Amniotic epithelial cell (primary cell): ENCODE measurements at places on chromosomes 2 and 18.

GRCh38 chr2:238114851-238115660 lies 14.9 kb downstream of the ESPNL start:
- no peak for DNase-seq

DNA sequence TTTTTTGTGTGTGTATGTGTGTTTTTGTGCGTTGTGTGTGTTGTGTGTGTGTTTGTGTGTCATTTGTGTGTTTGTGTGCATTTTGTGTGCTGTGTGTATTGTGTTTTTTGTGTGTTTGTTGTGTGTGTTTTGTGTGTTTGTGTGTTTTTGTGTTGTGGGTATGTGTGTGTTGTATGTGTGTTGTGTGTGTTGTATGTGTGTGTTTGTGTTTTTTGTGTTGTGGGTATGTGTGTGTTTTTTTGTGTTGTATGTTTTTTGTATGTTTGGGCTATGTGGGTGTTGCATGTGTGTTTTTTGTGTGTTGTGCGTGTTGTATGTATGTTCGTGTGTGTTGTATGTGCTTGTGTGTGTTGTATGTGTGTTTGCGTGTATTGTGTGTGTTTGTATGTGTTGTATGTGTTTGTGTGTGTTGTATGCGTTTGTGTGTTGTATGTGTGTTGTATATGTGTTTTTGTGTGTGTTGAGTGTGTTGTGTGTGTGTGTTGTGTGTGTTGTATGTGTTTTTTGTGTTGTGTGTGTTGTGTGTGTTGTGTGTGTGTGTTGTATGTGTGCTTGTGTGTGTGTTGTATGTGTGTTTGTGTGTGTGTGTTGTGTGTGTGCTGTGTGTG lies 275.3 kb downstream of the HRH4 start:
- no peak for DNase-seq

DNA sequence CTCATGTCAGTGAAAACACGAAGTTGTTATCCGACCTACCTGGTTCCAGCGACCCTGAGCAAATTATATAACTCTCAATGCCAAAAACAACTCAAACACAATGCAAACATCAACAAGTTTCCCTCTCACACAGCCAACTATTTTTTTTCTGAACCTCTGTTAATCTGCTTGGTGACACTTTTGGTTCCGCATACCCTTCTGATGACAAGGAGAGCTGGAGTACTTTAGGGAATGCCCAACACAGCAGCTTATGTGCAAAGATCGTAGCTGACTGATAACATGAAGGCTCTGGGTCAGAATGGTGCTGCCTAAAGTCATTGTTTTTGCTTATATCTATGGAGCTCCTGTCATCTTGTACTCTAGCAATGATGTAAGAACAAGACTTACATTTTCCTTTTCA lies 72.7 kb upstream of the CCDC68 start:
- no peak for DNase-seq

GRCh38 chr18:79937103-79937860 lies 14.2 kb downstream of the SLC66A2 start:
- DNase-seq: no peak

DNA sequence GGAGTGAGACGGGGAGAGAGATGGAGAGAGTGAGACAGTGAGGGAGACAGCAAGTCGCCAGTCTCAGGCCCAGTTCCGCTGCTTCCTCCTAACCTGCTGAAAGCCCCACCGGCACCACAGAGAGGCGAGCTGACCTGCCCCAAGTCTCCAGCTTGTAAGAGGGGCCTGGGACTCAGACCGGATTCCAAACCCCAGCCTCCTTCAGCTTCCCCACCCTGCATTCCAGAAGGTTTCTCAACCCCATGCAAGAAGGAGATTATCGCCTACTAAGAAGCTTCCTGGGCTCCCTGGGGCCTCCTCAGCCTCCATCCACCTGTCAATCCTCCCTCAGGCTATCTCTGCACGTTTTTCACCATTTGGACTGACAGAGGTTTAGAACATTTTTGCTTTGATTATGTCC lies 173.1 kb upstream of the RAB6C start:
- DNase-seq: no peak

GRCh38 chr2:226993171-226993570 lies 157.3 kb downstream of the RHBDD1 start:
- DNase-seq: no peak

- DNase-seq: no peak
Measured at GRCh38 chr2:141242008-141242407, 888.8 kb downstream of the LRP1B start.

DNA sequence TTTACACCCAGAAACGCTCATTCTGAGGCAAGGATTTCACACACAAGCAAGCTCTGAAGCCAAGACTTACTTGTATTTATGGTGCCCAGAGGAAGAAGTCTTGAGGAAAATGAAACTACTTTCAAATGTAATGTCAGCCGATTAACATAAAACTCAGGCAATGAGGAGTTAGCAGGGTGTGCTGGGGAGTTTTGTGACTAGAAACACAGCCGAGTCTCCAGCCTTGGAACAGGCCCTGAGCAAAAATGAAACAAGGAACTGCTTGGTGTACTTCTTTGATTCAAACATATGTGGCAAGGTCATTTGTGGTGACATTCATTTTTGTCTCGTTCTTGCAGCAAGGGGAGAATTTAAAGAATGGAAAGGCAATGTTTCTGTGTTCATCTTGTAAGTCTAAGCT lies 4.5 kb downstream of the DYTN start:
- no peak for DNase-seq

GRCh38 chr2:6423944-6424343 lies 441.8 kb downstream of the CMPK2 start:
- no peak for DNase-seq

DNA sequence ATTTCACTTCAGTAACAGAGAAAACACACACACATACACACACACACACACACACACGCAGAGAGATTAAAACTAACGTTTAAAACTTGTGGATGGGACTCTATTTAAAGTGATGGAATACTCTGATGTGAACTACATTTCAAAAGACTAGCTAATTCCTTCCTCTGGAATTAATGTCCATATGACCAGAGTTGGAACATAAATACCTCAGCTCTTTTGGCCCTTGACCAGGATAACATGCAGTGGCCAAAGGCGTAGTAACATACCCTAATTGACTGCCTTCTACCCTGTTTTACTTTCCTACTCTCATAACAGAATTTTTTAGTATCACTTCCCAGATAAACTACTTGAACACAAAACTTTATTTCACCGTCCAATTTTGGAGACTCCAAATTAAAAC lies 671.3 kb upstream of the CHAC2 start:
- no peak for DNase-seq

- DNase-seq: no peak
Measured at GRCh38 chr2:232369126-232369951, 9.2 kb upstream of the ALPP start.

DNA sequence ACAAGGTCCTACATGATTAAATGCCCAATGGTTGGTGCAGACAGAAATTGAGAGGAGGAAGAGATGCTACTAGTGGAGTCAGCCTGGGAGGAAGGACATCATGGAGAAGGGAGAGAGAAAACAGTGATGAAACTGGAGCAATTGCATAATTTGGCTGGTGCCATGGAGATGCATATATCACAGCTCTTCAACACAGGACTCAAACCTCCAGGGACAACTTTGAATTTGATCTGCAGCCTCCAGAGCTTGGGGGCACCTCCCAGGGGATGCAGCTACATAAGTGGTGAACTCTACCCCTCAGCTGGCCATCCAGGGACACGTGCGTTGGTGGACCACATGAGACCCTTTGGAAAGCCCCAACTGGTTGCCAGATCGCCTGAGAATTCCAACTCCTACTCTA lies 80.4 kb downstream of the CTAGE1 start:
- DNase-seq: peak; percentile 80

DNA sequence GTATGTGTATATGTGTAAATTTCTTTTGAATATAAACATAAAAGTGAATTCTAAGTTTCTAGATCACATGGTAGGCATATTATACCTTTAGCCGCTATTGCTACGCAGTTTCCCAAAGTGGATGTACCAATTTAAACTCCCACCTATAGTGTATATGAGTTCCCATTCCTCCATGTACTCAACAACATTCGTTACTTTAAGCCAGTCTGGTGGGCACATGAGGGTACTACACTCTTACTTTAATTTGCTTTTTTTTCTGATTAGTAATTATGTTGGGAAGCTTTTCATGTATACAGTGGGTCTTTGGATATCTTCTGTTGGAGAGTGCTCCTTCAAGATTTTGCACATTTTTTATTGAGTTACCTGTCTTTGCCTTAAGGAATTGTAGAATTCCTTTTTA lies 683.8 kb downstream of the ERBB4 start:
- no peak for DNase-seq

- peak; percentile 25 for DNase-seq
Measured at GRCh38 chr2:29314816-29315571, 199.8 kb downstream of the CLIP4 start.

DNA sequence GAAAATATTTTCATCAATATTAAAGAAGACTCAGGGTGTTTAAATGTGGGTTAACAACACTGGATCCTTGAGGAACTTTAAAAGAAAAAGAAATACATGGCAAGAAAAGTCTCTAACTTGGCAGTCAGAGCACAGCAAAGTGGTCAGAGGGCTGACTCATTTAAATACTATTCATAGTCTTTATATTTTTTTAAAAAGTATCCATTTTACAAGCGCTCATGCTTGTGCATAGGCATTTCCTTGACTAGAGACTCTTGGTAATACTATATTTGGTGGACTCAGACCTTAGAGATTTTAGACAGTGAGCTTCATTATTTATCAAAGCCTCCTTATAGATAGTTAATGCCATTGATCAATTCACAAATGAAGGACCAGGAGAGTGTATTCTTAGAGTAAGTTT lies 110.2 kb downstream of the ABCA12 start:
- no peak for DNase-seq

- no peak for DNase-seq
Measured at GRCh38 chr2:20917287-20917660, 94.4 kb upstream of the LDAH start.

DNA sequence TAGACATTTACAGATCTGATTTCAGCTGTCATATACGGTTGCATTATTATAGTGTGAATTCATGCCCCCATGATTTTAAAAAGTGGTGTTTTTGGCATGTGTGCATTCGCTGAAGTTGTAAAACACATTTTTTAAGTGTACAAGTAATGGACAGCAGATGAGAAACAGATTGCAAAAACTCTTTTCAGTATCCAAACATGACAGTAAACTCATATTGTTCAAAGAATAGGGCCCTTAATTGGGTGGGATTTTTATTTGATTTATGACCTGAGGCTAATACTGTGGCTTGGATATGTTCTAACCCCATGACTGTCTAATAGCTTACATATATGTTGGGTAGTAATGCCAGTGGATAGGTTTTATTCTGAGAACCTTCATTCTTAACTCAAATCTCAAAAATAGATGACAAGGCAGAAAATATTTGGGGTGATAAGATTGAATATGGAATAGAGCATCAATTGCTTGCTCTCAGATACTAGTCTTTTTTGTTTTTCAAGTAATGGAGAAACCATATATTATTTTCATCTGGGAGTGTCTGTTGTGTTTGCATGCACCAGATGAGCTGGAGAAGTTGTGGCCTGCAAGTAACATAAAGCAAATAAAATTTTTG lies 118.6 kb downstream of the PARD3B start:
- no peak for DNase-seq

GRCh38 chr2:187991389-187991788 lies 300.3 kb upstream of the GULP1 start:
- DNase-seq: no peak

GRCh38 chr2:216369821-216370220 lies 2.5 kb downstream of the MARCHF4 start:
- no peak for DNase-seq

DNA sequence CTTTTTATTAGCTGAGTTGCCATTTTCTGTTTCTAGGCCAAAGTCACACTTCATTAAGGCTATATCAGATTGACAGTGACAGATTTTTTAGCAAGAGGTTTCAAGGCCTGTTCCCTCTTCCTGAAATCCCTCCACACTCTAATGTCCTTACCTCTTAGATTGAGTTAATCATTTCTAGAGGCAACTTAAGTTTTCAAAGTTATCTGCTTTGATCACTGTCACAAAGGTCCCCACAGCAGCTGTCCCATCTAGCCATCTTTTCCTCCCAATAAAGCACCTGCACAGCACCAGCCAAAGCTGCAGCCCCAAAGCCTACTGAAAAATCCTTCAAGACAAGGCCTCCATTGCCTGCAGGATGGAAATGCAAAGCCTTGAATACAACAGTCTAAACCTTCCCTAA lies 13.4 kb downstream of the AMMECR1L start:
- DNase-seq: no peak

DNA sequence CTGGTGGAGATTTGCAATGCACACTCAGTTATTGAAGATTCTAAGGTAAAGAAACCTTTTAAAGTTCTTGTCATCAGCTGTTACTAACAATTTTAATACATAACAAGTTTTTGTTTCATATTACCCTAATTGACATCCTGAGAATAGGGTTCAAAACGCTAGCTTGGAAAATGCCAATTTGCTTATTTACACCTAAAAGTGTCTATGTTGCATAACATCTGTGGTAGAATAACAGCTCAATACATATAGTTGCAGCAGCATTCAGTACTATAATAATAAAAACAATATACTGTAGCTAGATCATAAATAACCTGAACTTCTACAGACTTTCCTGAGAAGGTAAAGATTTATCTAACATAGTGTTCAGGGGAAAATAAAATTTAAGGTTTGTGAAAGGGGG lies 219.0 kb downstream of the OSR1 start:
- DNase-seq: no peak

DNA sequence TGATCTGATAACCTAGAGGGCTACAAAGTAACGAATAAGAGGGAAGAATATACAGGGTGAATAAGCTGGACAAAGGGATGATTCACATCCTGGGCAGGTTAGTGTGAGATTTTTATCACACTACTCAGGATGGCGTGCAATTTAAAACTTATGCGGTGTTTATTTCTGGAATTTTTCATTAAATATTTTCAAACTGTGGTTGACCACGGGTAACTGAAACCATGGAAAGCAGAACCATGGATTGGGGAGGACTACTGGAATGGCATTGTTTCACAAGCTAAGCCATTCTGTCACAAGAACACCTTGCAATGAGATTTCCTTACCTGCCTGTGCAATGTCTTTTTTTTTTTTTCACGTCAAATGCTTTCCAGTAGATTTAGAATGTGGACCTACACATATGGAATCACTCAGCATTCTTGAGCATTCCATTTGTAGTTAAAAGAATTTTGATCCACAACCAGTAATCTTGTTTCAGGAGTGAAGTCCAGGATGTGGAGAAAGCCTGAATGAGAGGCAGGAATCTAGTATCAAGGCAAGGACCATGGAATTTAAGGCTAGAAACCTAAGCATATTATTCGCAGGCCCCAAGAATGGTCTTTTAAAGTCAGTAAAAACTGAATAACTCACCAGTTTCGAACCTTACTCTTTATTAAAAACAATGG lies 8.0 kb upstream of the CDK15 start:
- DNase-seq: peak; percentile 87

DNA sequence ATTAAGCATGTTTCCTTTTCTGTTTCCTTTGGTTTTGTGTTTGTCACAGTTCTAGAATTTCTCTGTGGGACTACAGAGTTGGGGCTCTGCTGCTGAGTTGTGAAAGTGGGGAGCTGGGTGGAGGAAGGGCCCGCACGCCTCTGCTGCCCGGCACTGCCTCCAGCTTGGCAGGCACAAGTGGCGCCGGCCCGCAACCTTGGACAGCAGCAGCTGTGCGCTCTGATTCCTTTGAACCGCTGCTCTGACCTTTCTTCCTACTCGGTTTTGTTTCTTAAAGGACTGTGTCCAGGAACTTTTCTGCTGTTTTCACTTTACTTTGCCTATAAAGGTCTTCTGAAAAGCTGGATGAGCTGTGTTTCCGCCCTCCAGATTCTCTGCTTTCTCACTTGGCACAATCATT lies 137.6 kb upstream of the ALPP start:
- DNase-seq: no peak
